Mesendoderm (in vitro differentiated cells): ENCODE measurements at places on chromosomes 1 and 21.

- H3K36me3 ChIP-seq: no peaks in the 10 kb centered on the region
- H3K27me3 ChIP-seq: no peaks in the 10 kb centered on the region
- no peak for DNase-seq
- H3K4me1 ChIP-seq: peaks cover 6% of the 10 kb centered on the region
Measured at GRCh38 chr1:116954440-116954839, 44.7 kb downstream of the PTGFRN start.

DNA sequence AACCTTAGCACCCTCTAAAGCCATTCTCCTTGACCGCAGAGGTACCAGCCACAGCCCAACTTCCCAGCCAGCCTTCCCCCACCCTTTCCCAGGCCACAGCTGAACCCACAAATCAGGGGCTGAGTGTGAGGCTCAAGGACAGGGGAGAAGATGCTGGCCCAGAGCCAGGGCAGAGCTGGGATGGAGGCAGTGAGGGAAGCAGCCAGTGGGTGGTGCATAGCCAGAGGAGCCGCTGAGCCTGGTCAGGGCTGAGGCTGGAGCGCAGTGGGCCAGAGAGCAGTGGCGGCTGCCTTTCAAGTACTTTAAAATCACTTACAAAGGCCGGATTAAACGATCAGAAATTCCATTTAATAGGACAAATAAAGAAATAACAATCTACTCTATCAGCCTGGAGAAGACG, 36.3 kb downstream of the DMAP1 start:
- peaks cover 7% of the 10 kb centered on the region for H3K4me1 ChIP-seq
- DNase-seq: no peak
- no peak overlapping the region for H3K27ac ChIP-seq
- H3K4me3 ChIP-seq: no peak overlapping the region
- H3K27me3 ChIP-seq: no peaks in the 10 kb centered on the region
- no peaks in the 10 kb centered on the region for H3K36me3 ChIP-seq

GRCh38 chr1:20234788-20235535, 48.6 kb upstream of the PLA2G2C start:
- no peak overlapping the region for H3K4me3 ChIP-seq
- no peak overlapping the region for H3K27ac ChIP-seq
- no peaks in the 10 kb centered on the region for H3K4me1 ChIP-seq
- no peak for DNase-seq

DNA sequence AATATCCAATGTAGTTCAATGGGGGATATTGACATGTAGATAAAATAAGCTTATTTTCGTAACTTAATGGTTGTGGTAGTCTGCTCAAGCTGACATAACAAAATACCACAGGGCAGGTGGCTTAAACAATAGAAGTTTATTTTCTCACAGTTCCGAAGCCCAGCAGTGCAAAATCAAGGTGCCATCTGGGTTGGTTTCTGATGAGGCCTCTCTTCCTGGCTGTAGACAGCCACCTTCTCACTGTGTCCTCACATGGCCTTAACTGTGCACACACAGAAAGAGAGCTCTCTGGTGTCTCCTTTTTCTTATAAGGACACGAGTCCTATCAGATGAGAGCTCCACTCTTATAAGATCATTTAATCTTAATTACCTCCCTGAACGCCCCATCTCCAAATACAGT, 64.8 kb upstream of the IPO9 start:
- H3K27me3 ChIP-seq: no peaks in the 10 kb centered on the region
- H3K36me3 ChIP-seq: no peaks in the 10 kb centered on the region
- H3K27ac ChIP-seq: no peak overlapping the region
- DNase-seq: no peak
- no peak overlapping the region for H3K4me3 ChIP-seq
- H3K4me1 ChIP-seq: peaks cover 4% of the 10 kb centered on the region

DNA sequence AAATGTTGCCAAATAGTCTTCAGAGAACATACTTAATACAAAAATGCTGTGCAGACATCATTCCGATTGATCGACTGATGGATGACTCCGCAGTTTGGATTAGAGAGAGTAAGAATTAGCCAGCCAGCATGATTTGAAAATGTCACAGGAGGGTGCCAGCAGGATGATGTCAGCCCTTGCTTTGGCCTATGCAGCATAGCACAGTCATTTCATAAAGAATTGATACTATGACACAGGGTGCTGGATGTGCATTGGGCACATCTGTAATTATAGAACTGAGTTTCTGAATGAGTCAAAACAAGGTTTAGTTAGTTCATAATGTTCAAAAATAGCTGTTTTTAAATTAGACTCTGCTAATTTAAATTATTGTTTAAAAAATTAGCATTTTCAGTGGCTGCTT, 21.6 kb upstream of the TRAF5 start:
- no peak overlapping the region for H3K27ac ChIP-seq
- no peak overlapping the region for H3K4me3 ChIP-seq
- no peaks in the 10 kb centered on the region for H3K36me3 ChIP-seq
- DNase-seq: peak; percentile 66

DNA sequence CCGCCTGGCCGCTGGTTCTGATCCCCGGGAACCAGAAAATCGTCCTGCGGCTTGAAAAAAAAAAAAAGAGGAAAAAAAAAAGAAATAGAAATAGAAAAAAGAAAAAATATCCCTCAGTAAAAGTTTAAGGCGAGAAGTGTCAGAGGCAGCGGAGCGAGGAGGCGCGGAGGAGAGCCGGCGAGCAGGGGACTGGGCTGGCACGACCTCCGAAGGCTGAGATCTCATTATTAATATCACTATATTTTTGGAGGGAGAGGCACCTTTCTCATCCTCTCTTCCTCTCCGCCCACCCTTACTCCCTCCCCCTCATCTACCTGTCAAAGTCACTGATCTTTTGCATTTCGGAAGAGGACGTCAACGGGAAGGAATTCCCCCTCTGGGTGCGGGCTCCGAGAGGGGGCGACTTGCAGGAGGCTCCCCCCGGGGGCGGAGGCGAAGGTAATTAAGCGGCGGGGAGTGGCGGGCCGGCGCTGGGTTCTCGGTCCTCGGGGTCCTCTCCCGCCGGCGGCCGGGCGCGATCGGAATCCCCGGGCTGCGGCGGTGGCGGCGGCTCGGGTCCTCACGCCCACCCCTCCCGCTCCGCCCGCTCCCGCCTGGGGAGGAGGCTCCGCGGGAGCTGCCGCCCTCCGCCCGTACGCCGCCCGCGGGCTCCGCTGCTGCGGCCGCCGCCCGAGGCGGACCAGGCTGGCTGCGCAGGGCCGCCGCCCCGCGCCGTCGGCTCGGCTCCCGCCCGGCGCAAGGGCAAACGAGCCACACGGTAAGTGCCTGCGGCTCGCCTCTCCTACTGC, at the start of gene NTNG1:
Gene NTNG1 (plus strand): TSS at position 337 of the 788 bp plus-strand sequence.
- H3K4me1 ChIP-seq: peaks cover 5% of the 10 kb centered on the region
- H3K27ac ChIP-seq: peak within 1 kb of the TSS; percentile 84
- DNase-seq: peak; percentile 92
- no peaks in the 10 kb centered on the region for H3K27me3 ChIP-seq

- no peak overlapping the region for H3K4me3 ChIP-seq
- H3K27ac ChIP-seq: no peak overlapping the region
- H3K36me3 ChIP-seq: no peaks in the 10 kb centered on the region
- DNase-seq: peak; percentile 50
Measured at GRCh38 chr1:38558055-38558454, 301.5 kb downstream of the RRAGC start.

GRCh38 chr1:245207056-245207638, 52.4 kb downstream of the KIF26B start:
- H3K4me3 ChIP-seq: no peak overlapping the region
- no peak overlapping the region for H3K27ac ChIP-seq
- no peaks in the 10 kb centered on the region for H3K36me3 ChIP-seq
- DNase-seq: no peak

DNA sequence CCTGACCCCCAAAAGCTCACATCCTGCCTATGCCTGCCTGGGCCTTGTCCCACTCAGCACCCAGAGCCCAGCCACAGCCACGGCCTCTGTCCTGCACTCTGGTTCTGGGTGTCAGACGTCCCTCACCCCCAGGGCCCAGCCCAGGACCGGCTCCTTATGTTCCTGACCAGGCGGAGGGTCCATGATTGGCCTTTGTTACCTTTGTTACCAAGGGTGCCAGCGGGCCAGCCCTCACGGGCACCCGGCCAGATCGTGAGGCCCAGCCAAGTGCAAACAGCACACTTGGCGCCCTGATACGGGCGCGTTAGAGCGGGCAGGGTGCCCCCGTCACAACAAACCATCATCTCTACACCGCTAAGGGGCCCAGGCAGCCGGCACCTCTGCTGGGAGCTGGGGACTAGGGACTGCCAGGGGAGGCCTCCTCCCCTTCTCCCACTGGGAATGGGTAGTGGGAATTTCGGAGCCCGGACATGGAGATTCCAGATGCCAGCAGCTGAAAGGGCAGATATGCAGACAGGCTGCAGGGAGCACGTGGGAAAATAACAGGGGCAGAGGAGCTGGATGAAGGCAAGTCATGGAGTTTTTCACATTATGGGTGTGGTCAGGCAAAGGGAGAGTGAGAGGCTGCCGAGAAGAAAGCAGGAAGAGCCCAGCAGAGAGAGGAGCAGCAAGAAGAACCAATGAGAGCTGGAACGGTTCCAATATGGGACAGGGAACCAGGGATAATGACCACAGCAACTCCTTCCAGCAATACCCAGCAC, 22.1 kb downstream of the HSPG2 start:
- no peaks in the 10 kb centered on the region for H3K36me3 ChIP-seq
- H3K27ac ChIP-seq: peak overlapping the region; percentile 17
- H3K4me3 ChIP-seq: no peak overlapping the region
- H3K4me1 ChIP-seq: peaks cover 15% of the 10 kb centered on the region
- H3K27me3 ChIP-seq: no peaks in the 10 kb centered on the region

DNA sequence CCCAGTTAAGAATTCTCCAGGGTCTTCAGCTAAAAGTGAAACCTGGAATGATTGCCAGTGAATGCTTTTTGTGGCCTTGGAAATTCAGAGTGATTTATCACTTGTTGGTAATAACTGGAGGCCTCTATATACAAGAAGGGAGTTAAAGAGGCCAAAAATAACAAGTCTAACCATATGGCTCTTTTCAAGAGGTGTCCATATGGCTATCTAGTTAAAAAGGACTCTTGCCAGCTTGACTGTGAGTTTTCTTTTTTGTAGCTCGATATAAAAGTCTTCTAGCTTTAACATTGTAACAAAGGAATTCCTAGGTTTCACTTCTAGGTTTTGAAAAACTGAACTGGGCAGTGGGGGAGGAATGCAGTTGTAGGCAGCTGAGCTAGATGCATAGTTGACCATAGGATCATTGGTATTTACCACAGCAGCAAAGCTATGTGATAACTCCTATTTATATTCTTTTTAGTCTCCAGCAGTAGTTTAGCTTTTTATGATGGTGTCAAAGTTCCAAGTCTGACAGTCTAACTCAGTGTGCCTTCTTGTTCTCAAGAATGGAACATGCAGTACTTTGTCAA, 44.4 kb downstream of the CACHD1 start:
- H3K4me3 ChIP-seq: no peak overlapping the region
- H3K36me3 ChIP-seq: no peaks in the 10 kb centered on the region
- peaks cover 14% of the 10 kb centered on the region for H3K4me1 ChIP-seq
- H3K27ac ChIP-seq: no peak overlapping the region
- no peak for DNase-seq

- no peak for DNase-seq
- no peak overlapping the region for H3K4me3 ChIP-seq
- no peaks in the 10 kb centered on the region for H3K4me1 ChIP-seq
- H3K27ac ChIP-seq: no peak overlapping the region
- H3K27me3 ChIP-seq: no peaks in the 10 kb centered on the region
Measured at GRCh38 chr1:31888291-31888690, 49.9 kb downstream of the PTP4A2 start.

DNA sequence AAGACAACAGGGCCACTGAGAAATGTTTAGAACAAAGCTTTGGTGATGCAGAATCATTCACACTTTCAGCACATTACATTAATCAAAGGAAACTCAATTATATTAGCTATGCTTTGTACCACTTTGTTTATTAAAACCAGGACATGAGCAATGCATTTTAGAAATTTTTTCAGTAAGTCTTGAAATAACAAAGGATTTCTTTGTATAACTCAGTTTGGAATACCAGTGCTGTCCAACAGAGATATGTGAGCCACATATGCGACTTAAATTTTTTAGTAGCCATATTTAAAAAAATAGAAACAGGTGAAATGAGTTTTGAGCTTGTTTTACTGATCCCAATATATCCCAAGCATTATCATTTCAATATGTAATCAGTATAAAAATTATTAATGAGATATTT, 18.8 kb upstream of the F3 start:
- H3K27ac ChIP-seq: no peak overlapping the region
- no peaks in the 10 kb centered on the region for H3K36me3 ChIP-seq
- H3K4me1 ChIP-seq: peaks cover 4% of the 10 kb centered on the region
- DNase-seq: no peak
- H3K27me3 ChIP-seq: no peaks in the 10 kb centered on the region

GRCh38 chr1:46802901-46803574, 4.2 kb downstream of the CYP4B1 start:
- no peaks in the 10 kb centered on the region for H3K27me3 ChIP-seq
- H3K27ac ChIP-seq: no peak overlapping the region
- H3K4me1 ChIP-seq: no peaks in the 10 kb centered on the region
- H3K4me3 ChIP-seq: no peak overlapping the region
- no peaks in the 10 kb centered on the region for H3K36me3 ChIP-seq

GRCh38 chr1:172654535-172654934, 4.4 kb upstream of the FASLG start:
- H3K27ac ChIP-seq: no peak overlapping the region
- DNase-seq: no peak
- H3K27me3 ChIP-seq: no peaks in the 10 kb centered on the region

GRCh38 chr1:239242404-239242803, 144.0 kb upstream of the CHRM3 start:
- no peak for DNase-seq
- H3K4me1 ChIP-seq: no peaks in the 10 kb centered on the region
- H3K4me3 ChIP-seq: no peak overlapping the region
- H3K36me3 ChIP-seq: no peaks in the 10 kb centered on the region
- no peaks in the 10 kb centered on the region for H3K27me3 ChIP-seq
- H3K27ac ChIP-seq: no peak overlapping the region

- no peak for DNase-seq
- no peaks in the 10 kb centered on the region for H3K27me3 ChIP-seq
- H3K36me3 ChIP-seq: no peaks in the 10 kb centered on the region
- no peak overlapping the region for H3K4me3 ChIP-seq
Measured at GRCh38 chr1:193094112-193094511, 11.1 kb downstream of the GLRX2 start.

GRCh38 chr1:109432336-109432735, 6.1 kb upstream of the PSMA5 start:
- H3K27me3 ChIP-seq: no peaks in the 10 kb centered on the region
- no peaks in the 10 kb centered on the region for H3K4me1 ChIP-seq
- no peaks in the 10 kb centered on the region for H3K36me3 ChIP-seq
- no peak overlapping the region for H3K27ac ChIP-seq

GRCh38 chr21:33975548-33976081, 60.0 kb upstream of the ATP5PO start:
- no peak overlapping the region for H3K27ac ChIP-seq
- no peak overlapping the region for H3K4me3 ChIP-seq
- H3K36me3 ChIP-seq: no peaks in the 10 kb centered on the region
